ENCODE measurements at places on chromosomes 12 and 14. TPM values are rescaled to one million over a fixed set of nuclear protein-coding genes. Genes with fewer than 3 reads are reported as not detected.

SLC10A1 gene
- 0.30 TPM for polyA plus RNA-seq

PSME2 gene
- 122 TPM for polyA plus RNA-seq

ZFHX2 gene
- polyA plus RNA-seq = 34.3 TPM

GLI1 gene
- polyA plus RNA-seq = 9.3 TPM

FZD10 gene
- polyA plus RNA-seq = 0.90 TPM

PTHLH gene
- polyA plus RNA-seq = 2.5 TPM

KRT73 gene
- not detected for polyA plus RNA-seq

TCL1B gene
- polyA plus RNA-seq = 5.1 TPM

ENDOU gene
- polyA plus RNA-seq = 0.21 TPM

GPR65 gene
- 0.96 TPM for polyA plus RNA-seq

CLEC2A gene
- not detected for polyA plus RNA-seq

IFNG gene
- polyA plus RNA-seq = 0.26 TPM

MMP17 gene
- polyA plus RNA-seq = 13.2 TPM

C12orf60 gene
- polyA plus RNA-seq = 20.6 TPM

TRIM9 gene
- polyA plus RNA-seq = 2.1 TPM

PLEK2 gene
- 7.1 TPM for polyA plus RNA-seq

SYT10 gene
- polyA plus RNA-seq = 1.9 TPM

MYO1H gene
- 2.9 TPM for polyA plus RNA-seq

FOXJ2 gene
- 13.5 TPM for polyA plus RNA-seq

INHBC gene
- polyA plus RNA-seq = 2.1 TPM

AKAP3 gene
- polyA plus RNA-seq = 251 TPM

UNC119B gene
- 42.2 TPM for polyA plus RNA-seq

CBLN3 gene
- 9.0 TPM for polyA plus RNA-seq

TEX52 gene
- 11.4 TPM for polyA plus RNA-seq

SLC5A8 gene
- 0.40 TPM for polyA plus RNA-seq

PLEKHD1 gene
- polyA plus RNA-seq = 1.9 TPM

LLPH gene
- 36.5 TPM for polyA plus RNA-seq

LTA4H gene
- 62.5 TPM for polyA plus RNA-seq
